GM12864 (cell line): ENCODE measurements at places on chromosomes 12 and 14.

GRCh38 chr12:87848248-87848868, 180.8 kb downstream of the C12orf50 start:
- peak; percentile 21 for DNase-seq

GRCh38 chr12:24135158-24135850, 185.8 kb upstream of the SOX5 start:
- DNase-seq = no peak

- DNase-seq = no peak
Observed at GRCh38 chr14:82549306-82549990, 1015.8 kb upstream of the SEL1L start.

GRCh38 chr12:76628745-76629144, 69.2 kb upstream of the OSBPL8 start:
- DNase-seq = no peak

DNA sequence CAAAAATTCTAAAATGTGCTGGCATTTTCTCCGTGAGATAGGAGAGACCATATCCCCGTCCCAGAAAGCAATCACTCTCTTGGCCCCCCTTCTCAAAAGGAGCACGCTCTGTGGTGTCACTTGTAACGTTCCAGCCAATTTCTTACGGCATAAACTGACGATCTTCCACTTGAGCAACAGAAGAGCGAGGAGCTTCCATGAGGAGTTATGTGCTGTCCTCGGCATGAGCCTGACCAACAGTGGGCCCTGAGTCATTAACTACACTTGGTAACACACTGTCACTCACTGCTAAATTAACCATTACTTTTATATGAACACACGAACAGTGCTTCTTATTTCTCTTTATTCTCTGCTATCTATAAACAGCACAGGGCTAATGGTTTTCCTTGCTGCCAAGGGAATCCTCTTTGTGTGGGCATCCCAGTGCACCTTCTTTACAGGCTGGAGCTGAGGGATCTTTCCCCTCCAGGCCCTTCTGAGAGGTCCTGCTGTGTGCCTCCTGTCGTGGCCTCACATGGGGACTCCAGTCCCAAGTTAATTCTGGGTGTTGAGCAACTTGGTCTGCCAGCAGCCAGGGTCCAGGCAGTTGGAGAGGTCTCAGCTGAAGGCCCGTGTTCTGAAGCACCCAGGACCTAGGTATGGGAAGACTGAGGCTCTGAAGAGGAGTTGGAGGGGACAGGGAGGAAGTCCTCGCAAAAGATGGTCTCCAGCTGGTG, 9.4 kb downstream of the SLC6A13 start:
- DNase-seq = no peak

- no peak for DNase-seq
Observed at GRCh38 chr12:46368138-46368537, 4.4 kb downstream of the SLC38A2 start.

- no peak for DNase-seq
Observed at GRCh38 chr14:61570549-61571290, 124.6 kb upstream of the HIF1A start.

DNA sequence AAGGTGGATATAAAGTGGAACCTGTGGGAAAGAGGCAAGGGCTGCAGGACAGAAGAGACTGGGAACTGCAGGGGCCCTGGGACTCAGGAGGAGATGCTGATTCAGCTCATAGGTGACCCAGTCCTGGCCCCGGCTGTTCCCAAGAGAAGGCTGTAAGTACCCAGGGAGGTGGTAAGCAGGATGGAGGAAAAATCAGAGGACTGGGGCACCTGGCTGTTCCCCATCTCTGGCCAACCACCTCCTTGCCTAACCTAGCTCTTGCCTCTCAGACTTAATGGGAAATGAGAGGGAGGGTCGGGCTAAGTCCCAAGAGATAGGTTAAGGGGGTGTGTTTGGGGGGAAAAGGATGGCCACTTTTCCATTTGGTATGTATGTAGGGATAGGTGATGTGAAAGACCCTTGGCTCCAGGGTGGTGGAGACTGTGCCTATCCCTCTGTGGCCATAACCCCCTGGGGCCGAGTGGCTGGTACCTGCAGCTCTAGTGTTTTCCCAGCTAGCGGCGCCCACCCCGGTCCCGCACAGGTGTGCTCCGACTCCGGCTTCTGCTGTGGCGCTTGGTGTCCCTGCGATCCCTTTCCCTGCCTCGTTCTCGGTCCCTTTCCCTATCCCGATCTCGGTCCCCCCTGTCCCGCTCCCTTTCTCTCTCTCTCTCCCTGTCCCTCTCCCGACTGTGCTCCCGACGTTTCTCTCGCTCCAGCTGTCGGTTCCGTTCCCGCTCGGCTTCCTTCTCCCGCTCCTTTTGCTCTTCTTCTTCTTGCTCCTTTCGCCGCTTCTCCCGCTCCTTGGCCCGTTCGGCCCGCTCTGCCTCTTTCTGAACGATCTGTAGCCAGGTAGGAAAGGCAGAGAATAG, 1.6 kb upstream of the CDH24 start:
- DNase-seq = no peak

- DNase-seq = no peak
Observed at GRCh38 chr12:110600254-110600653, 13.7 kb upstream of the TCTN1 start.

DNA sequence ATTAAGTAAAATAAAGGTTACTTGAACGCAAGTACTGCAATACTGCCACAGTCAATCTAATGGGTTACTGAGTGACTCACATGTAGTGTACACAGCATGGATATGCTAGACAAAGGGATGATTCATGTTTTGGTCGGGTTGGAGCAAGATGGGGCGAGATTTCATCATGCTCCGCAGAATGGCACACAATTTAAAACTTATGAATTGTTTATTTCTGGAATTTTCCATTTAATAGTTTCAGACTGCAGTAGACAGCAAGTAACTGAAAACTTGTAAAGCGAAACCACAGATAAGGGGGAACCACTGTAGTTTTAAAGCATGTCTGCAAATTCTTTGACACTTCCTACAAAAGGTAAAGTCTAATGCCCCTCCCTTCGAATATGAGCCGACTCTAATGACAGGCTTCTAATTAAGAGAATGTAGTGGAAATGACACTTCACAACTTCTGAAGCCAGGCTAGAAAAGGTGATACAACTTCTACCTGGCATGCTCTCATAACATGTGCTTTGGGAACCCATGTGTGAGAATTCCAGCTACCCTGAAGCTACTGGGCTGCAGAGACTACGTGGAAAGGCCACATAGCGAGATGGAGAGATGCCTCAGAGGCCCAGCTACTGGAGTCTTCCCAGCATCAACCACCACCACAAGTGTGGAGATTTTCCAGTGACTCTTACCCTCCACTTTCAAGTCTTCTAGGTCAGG, 13.9 kb upstream of the TCP11L2 start:
- no peak for DNase-seq

GRCh38 chr14:84674636-84675035, 855.3 kb upstream of the FLRT2 start:
- DNase-seq = no peak

DNA sequence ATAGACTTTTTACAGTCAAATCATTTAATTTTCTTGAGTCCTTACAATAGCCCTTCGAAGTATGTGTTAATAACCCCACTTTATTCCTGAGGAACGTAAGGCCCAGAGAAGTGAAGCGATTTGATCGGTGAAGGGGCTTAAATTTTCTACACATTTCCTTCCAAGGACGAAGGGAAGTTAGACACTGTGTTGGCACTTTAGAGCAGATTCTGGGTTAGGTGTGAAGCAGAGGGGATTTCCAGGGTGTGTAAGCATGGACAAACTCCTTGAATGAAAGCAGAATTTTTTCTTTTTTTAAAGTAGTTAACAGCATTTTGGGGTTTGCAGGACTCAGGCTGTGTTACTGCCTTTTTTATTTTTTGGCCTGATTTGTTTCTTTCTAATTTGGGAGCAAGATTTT, 38.9 kb downstream of the PRORP start:
- DNase-seq = no peak

DNA sequence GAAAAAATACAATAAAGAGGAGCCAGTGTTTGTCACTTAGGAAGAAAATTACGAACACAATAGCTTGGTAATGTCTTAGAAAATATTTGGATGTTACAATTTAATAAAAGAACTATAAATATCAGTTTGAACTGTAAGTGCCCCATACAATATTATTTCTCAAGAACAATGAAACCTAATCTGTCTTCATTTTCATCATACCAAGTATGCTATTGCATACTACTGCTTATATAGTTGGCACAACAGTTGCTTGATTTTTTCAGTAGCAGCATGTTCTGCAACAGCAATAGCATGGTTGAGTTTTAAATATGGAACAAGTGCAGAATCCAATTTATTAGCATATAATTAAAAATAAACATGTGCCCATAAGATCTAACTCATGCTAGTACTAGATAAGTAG, 564.6 kb downstream of the C12orf50 start:
- no peak for DNase-seq
